ENCODE measurements at places on chromosomes 1 and 21. TPM values are rescaled to one million over a fixed set of nuclear protein-coding genes. Genes with fewer than 3 reads are reported as not detected.

MYBPH gene
- polyA plus RNA-seq: 370 TPM

GRCh38 chr1:178066296-178066907, 27.5 kb upstream of the RASAL2 start:
- no peak for DNase-seq

COL9A2 gene
- polyA plus RNA-seq: 1.8 TPM

DNA sequence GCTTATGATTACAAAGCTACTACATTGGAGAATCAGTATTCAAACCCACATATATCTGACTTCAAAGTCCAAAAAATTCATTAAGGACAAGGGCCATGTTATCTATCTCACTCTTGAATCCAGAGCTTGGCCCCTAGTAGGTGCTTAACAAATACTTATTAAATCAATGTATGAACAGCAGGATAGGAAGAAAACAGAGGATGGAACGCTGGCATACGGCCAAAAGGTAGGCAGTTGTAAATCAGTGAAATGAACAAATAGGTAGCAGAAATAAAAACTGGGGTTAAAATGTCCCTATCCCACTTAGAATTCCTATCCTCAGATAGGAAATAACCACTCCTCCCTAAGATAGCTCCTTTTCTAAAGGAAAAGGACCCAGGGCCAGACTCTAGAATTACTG, 2.0 kb downstream of the MRPL24 start:
- DNase-seq: no peak

CYYR1 gene
- polyA plus RNA-seq: 13.2 TPM

DNA sequence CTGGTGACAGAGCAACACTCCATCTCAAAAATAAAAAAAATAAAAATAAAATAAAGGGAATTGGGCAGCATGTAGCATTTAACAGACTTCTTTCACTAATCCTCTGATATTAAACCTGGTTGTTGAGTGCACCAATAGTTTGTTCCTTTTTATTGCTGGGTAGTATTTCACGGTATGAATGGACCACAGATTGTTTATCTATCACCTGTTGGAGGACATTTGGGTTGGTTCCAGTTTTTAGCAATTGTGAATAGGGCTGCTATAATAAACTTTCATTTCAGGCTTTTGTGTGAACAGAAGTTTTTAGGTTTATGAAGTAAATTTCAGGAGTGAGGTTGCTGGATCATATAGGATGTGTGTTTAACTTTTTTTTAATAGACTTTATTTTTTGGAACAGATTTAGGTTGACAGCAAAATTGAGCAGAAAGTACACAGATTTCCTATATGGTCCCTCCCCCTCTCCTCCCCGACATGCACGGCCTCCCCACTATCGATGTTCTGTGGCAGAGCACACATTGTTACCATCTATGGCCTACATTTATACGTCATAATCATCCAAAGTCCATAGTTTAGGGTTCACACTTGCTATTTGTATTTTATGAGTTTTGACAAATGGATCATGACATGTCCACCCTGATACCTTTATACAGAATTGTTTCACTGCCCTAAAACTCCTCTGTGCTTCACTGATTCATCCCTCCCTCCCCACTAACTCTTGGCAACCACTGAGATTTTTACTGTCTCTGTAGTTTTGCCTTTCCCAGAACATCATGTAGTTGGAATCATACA, 66.1 kb upstream of the TMPRSS2 start:
- no peak for DNase-seq

DNA sequence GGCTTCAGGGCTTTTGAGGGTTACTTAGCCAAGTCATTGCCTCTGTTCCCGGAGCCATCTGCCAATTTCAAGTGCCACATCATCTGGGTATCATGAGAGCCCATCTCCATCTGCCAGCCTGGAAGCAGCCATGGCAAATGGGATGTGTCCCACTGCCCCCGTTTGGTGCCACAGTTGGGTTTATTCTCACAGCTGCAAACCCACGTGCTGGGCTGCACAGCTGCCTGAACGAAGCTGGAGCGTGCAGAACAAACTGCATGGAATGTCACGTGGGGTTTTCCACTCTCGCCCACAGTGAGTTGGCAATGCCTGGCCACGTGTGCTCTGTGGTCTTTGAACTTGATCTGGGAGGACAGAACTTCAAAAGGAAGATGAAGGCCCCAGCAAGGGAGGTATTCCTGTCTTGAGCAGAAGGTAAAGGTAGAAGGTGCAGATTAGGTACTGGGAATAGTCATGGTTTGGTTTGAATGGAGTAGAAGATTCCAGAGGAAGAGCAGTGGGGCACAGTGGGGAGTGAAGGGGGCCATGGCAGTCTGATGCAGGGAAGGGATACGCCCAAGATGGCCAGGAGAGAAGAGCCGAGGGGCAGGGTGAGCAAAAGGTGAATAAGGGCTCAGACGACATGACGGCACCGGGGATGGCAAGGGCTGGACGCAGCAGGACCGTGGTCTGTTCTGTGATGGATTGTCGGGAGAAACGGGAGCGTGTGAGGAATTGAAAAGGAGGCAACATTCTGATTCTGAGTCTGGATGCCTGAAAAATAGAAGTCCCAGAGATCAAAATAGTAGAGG, 222.0 kb downstream of the KAZN start:
- DNase-seq: peak; percentile 80

GRCh38 chr1:230868736-230869385, 540 bp upstream of the C1orf198 start:
- peak; percentile 83 for DNase-seq

GUCA2B gene
- not detected for polyA plus RNA-seq

- DNase-seq: no peak
Observed at GRCh38 chr1:162319493-162320175, 57.0 kb downstream of the SPATA46 start.

HRNR gene
- polyA plus RNA-seq: 0.19 TPM

PDZK1IP1 gene
- 0.18 TPM for polyA plus RNA-seq

DNA sequence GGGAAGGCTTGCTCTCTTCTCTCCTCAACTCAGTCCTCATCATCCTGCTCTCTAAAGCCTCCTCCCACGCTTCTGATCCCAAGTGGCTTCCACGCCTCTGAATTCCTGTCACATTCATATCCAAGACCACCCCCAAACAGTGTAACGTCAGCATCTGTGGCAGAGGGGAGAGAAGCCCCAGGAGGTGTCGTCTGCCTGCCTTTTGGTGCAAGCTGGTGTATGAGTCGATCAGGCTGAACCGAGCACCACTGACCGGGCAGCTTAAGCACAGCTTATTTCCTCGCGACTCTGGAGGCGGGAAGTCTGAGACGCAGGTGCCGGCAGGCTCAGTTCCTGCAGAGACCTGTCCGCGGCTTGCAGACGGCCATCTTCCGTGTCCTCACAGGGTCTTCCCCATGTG, 123.8 kb upstream of the RAB4A start:
- no peak for DNase-seq

GJB3 gene
- 0.12 TPM for polyA plus RNA-seq

NBPF4 gene
- polyA plus RNA-seq: 0.11 TPM

Measured in muscle of leg (tissue), 16 donors.